Heart left ventricle (tissue), 16 donors: ENCODE measurements at places on chromosomes 5 and 9.

- peaks cover 46% of the 10 kb centered on the region for H3K4me1 ChIP-seq
- no peaks in the 10 kb centered on the region for H3K27me3 ChIP-seq
These were observed 58.3 kb downstream of the NRG2 start for GRCh38 chr5:139984816-139985215.

- DNase-seq = no peak
- no peaks in the 10 kb centered on the region for H3K4me1 ChIP-seq
- no peak overlapping the region for H3K4me3 ChIP-seq
- no peak overlapping the region for H3K27ac ChIP-seq
- H3K36me3 ChIP-seq = no peaks in the 10 kb centered on the region
These were observed 539.9 kb upstream of the CDH9 start for GRCh38 chr5:27578279-27578678.

DNA sequence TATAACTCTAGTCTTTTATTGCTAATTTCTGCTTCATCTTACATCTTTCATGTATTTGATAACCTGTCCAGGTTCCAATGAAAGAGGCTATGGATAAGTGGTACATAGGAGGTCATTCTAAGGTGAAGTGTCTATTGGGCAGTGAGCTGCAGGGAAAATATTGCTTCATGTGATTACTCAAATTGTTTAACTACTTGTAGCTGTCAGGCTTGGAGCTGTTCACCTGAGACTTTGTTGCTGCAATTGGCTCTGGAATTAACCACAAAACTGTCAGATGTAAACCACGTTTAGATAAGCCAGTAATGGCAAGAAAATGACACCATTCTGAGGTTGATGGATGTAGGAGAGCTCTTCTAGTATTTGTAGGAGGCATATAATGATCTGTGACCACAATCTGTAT is 26.0 kb downstream of the ADAMTSL1 start:
- DNase-seq = no peak
- H3K4me1 ChIP-seq = no peaks in the 10 kb centered on the region
- no peaks in the 10 kb centered on the region for H3K27me3 ChIP-seq

- H3K4me1 ChIP-seq = peaks cover 9% of the 10 kb centered on the region
- H3K27ac ChIP-seq = no peak overlapping the region
- no peak overlapping the region for H3K4me3 ChIP-seq
- DNase-seq = no peak
- no peaks in the 10 kb centered on the region for H3K36me3 ChIP-seq
- peaks cover 6% of the 10 kb centered on the region for H3K27me3 ChIP-seq
These were observed 141.1 kb upstream of the RAD23B start for GRCh38 chr9:107141967-107142366.

- H3K36me3 ChIP-seq = no peaks in the 10 kb centered on the region
- no peaks in the 10 kb centered on the region for H3K4me1 ChIP-seq
- H3K27ac ChIP-seq = no peak overlapping the region
- DNase-seq = no peak
- H3K4me3 ChIP-seq = no peak overlapping the region
These were observed 23.9 kb downstream of the GTF3C4 start for GRCh38 chr9:132694144-132694543.

DNA sequence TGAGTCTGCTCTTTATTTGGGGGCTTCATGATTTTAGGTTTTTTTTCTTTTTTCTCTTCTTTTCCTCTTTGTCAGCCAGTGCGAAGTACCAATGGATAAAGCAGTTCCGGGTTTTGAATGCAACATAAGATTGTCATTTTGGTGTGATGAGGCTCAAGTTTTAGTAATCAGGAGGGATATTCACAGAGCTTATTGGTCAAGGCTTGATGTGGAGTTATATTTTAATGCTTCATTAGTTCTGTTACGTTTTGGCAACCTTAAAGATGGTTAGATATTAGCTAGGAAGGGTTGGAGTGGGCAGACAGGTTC is 1.4 kb downstream of the PIK3R1 start:
- no peaks in the 10 kb centered on the region for H3K27me3 ChIP-seq
- H3K36me3 ChIP-seq = no peaks in the 10 kb centered on the region
- H3K4me3 ChIP-seq = peak overlapping the region; percentile 95
- H3K27ac ChIP-seq = peak overlapping the region; percentile 99

- H3K36me3 ChIP-seq = no peaks in the 10 kb centered on the region
- no peak for DNase-seq
- no peaks in the 10 kb centered on the region for H3K27me3 ChIP-seq
- no peaks in the 10 kb centered on the region for H3K4me1 ChIP-seq
- no peak overlapping the region for H3K4me3 ChIP-seq
- no peak overlapping the region for H3K27ac ChIP-seq
These were observed 412 bp downstream of the IZUMO3 start for GRCh38 chr9:24545285-24545684.

GRCh38 chr9:121741228-121741918 is 89.9 kb downstream of the DAB2IP start:
- no peaks in the 10 kb centered on the region for H3K27me3 ChIP-seq
- no peaks in the 10 kb centered on the region for H3K36me3 ChIP-seq
- no peak for DNase-seq
- peaks cover 89% of the 10 kb centered on the region for H3K4me1 ChIP-seq
- no peak overlapping the region for H3K4me3 ChIP-seq

- no peak for DNase-seq
- H3K4me3 ChIP-seq = no peak overlapping the region
- no peaks in the 10 kb centered on the region for H3K4me1 ChIP-seq
- H3K27me3 ChIP-seq = peaks cover 10% of the 10 kb centered on the region
- no peak overlapping the region for H3K27ac ChIP-seq
These were observed 29.5 kb downstream of the SURF6 start for GRCh38 chr9:133306242-133307204.

GRCh38 chr5:138148811-138149210 is 9.6 kb upstream of the NME5 start:
- H3K36me3 ChIP-seq = no peaks in the 10 kb centered on the region
- peak; percentile 40 for DNase-seq
- no peaks in the 10 kb centered on the region for H3K4me1 ChIP-seq
- no peak overlapping the region for H3K4me3 ChIP-seq
- no peaks in the 10 kb centered on the region for H3K27me3 ChIP-seq

DNA sequence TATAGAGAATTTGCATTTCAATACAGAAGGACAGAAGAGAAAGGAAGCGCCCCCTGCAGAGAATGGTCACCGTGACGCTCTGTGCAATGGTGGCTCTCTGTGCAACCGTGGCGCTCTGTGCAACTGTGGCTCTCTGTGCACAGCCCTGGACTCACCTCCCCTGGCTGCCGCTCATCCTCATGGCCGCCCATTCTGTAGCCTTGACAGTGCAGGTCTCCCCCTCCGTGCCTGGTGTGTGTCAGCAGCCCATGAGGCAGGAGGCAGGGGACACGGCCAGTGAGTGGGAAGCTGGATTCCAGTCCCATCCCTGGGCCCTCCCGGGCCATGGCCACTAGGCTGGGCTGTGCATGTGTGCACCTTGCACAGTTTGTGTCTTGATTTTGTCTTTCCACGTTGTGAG is 12.0 kb downstream of the EXOC3 start:
- DNase-seq = peak; percentile 40
- no peaks in the 10 kb centered on the region for H3K27me3 ChIP-seq
- H3K36me3 ChIP-seq = peaks cover 99% of the 10 kb centered on the region
- no peaks in the 10 kb centered on the region for H3K4me1 ChIP-seq

- H3K36me3 ChIP-seq = no peaks in the 10 kb centered on the region
- no peak overlapping the region for H3K4me3 ChIP-seq
- H3K27me3 ChIP-seq = no peaks in the 10 kb centered on the region
- H3K4me1 ChIP-seq = peaks cover 5% of the 10 kb centered on the region
- H3K27ac ChIP-seq = no peak overlapping the region
These were observed 228.2 kb downstream of the TLE1 start for GRCh38 chr9:81461196-81461595.

DNA sequence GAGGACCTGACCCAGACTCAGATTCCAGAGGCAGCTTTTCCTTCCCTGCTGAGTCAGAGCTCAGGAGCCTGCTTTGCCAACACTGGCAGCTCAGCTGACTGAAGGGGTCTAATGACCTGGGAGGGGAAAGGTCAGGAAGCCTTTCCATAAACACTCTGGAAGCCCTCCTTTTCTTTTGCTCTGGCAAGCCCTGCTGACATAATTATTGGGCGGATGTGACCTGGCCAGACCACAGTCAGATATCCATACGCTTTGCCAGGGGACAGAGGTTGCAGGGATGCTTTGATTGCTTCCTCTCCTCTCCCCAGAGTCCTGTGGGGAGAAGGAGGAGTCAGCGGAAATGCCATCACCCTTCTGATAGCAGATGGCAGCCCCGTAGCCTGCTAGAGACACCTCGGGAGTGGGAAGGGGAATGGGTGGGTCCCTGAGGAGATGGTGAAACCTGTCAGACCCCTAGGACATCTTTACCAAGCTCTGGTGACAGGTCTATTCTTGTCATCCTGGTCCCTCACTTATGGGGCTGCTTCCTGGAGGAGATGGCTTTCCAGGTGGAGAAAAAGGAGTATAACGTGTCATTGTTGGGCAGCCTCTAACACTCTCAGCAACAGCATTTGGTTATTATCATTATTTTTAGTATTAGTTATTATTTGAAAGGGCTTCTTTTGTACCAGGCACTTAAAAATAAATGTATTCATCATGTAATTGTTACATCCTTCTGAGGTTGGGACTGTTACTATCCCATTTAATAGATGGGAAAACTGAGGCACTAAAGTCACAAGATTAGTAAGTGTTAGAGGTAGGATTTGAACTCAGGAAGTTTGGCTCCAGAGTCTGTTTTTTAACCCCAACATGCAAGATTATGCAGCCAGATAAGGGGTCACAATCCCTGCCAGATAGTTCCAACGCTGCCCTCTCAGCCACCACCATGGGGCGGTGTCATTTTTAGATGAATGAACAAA is 11.6 kb downstream of the COL27A1 start:
- H3K27me3 ChIP-seq = no peaks in the 10 kb centered on the region
- H3K36me3 ChIP-seq = no peaks in the 10 kb centered on the region
- DNase-seq = peak; percentile 23

DNA sequence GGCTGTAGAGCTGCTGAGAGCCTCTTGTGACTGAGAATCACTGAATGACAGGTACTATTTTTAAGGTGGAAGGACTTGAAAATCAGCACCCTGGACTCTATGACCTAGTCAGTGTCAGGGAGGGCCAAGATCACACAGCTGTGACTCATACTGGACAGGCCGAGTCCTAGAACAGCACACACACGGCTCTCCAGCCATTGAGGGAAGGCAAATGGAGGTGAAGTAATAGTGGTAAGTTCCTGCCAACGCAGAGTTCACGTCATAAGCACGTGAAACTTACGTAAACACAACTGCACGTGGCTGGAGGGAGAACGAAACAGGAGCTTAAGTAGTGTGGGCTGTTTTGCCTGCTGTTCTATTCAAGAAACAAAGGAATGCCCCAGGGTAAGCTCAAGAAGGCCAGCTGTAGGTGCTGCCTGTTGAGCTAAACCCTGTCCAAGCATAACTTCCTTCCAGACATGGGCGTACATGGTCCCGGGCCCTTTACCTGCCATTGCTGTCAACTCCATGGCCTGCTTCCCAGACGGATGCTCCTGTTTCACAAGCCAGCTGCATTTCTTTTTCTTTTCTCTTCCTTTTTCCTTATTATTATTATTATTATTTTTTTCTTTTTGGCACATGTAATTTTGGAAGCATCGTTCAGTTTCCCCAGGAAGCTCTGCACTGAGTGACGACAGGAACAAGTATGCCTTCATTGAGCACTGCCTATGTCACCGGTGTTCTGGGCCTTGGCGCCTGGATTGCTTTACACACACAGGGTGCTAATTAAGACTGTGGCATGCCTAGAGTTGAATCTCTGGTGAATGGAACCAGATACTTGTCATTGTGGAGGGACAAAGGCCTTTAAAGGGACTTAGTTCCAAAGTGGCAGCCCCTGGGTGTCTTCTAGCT is 10.2 kb upstream of the LCP2 start:
- H3K27ac ChIP-seq = peak overlapping the region; percentile 55
- no peaks in the 10 kb centered on the region for H3K36me3 ChIP-seq
- no peak overlapping the region for H3K4me3 ChIP-seq
- peaks cover 61% of the 10 kb centered on the region for H3K4me1 ChIP-seq

DNA sequence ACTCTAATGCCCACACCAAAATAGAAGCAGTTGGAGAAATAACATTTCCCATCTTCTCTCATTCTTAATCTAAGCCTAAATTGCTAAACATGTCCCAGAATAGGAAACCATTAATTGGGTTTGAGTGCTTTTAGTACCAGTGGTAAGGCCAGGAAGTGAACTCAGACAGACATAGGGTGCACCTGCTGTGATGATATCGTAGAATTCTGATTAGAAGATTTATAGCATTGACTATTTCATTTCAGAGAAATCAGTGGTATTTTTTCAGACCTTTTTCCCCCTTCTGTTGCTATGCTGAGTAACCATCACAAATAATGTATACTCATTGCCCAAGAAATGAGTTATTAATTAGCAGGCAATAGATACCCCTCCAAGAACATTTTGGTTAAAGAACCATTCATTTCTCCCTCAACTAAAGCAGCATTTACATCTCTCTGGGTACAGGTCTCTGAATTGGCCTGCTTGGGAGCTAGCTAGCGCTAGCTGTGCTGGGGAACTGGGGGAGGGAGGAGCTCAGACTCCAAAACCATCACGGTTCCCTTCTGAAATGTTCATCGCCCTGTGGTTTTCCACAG is 7.3 kb downstream of the GLRX start:
- H3K36me3 ChIP-seq = peaks cover 42% of the 10 kb centered on the region
- no peak for DNase-seq
- no peak overlapping the region for H3K4me3 ChIP-seq
- H3K27me3 ChIP-seq = no peaks in the 10 kb centered on the region

GRCh38 chr5:2320611-2321010 is 430.9 kb downstream of the IRX2 start:
- no peaks in the 10 kb centered on the region for H3K36me3 ChIP-seq
- H3K4me1 ChIP-seq = no peaks in the 10 kb centered on the region
- no peak overlapping the region for H3K27ac ChIP-seq
- no peak overlapping the region for H3K4me3 ChIP-seq
- DNase-seq = no peak

GRCh38 chr9:98191671-98192502 is 550 bp downstream of the CORO2A start:
- H3K27me3 ChIP-seq = no peaks in the 10 kb centered on the region
- H3K4me1 ChIP-seq = no peaks in the 10 kb centered on the region
- H3K36me3 ChIP-seq = no peaks in the 10 kb centered on the region

DNA sequence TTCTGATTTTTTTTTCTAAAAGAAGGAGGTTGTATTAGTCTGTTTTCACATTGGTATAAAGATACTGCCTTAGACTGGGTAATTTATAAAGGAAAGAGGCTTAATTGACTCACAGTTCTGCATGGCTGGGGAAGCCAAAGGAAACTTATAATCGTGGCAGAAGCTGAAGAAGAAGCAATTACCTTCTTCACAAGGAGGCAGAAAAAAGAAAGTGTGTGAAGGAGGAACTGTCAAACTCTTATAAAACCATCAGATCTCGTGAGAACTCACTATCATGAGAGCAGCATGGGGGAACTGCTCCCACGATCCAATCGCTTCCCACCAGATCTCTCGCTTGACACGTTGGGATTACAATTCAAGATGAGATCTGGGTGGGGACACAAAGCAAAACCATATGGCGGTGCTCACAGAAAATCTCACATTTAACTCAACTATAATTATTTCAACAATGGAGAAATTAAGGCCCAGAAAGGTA is 27.1 kb downstream of the DPYSL3 start:
- peak overlapping the region; percentile 77 for H3K27ac ChIP-seq
- no peak overlapping the region for H3K4me3 ChIP-seq
- DNase-seq = no peak
- H3K27me3 ChIP-seq = no peaks in the 10 kb centered on the region
- H3K36me3 ChIP-seq = no peaks in the 10 kb centered on the region
